ENCODE measurements at places on chromosomes 3 and 15.
A peak's percentile ranks its signal among the peaks of the same experiment; 100 is the strongest.

GRCh38 chr3:121748680-121749275 is 763 bp downstream of the GOLGB1 start:
- H3K4me1 ChIP-seq = no peaks in the 10 kb centered on the region
- H3K4me3 ChIP-seq = no peak overlapping the region
- peaks cover 30% of the 10 kb centered on the region for H3K27me3 ChIP-seq

- no peak for DNase-seq
- H3K4me1 ChIP-seq = peaks cover 10% of the 10 kb centered on the region
- peaks cover 5% of the 10 kb centered on the region for H3K36me3 ChIP-seq
- H3K27ac ChIP-seq = no peak overlapping the region
- H3K27me3 ChIP-seq = no peaks in the 10 kb centered on the region
These were observed 39.7 kb upstream of the GADL1 start for GRCh38 chr3:30934208-30934550.

DNA sequence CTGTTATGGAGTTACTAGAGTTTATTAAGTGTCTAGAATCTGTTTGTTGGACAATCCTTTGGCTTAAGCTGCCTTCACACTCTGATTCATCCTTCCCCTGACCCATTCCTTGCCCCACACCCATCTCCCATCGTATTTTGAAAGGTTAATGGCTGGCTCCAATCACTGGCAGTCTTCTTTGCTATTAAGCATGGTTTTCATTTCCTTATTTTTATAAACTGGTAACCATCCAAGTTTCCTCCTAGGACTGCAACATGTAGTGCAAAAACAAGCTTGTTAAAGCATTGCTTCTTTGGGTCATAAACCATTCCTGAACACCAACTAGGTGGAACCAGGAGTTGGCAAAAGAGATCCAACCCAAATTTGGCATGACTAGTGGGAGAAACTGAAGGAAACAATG is 148.4 kb downstream of the DTWD1 start:
- H3K4me3 ChIP-seq = no peak overlapping the region
- H3K27me3 ChIP-seq = no peaks in the 10 kb centered on the region
- H3K27ac ChIP-seq = no peak overlapping the region
- H3K36me3 ChIP-seq = no peaks in the 10 kb centered on the region
- no peaks in the 10 kb centered on the region for H3K4me1 ChIP-seq

DNA sequence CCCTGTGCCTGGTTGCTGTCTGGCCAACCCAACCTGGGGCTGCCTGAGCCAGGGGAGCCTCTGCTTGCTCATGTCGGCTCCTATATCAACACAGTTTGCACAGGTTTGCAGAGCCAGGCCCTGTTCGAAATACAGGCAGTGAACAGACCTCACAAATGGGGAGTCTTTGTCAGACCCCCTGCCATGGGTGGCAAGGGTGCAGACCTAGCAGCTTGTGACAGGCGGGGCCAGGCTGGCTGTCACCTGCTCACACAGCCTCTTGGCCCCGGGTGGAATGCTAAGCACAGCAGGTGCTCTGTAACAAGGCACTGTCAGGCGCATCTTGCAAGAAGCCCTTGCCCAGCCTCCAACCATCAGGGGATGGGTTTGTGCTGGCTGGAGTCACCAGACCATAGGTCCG is 47.3 kb downstream of the BDH1 start:
- H3K4me3 ChIP-seq = no peak overlapping the region
- H3K36me3 ChIP-seq = peaks cover 9% of the 10 kb centered on the region
- peaks cover 56% of the 10 kb centered on the region for H3K4me1 ChIP-seq
- no peak for DNase-seq
- no peak overlapping the region for H3K27ac ChIP-seq
- no peaks in the 10 kb centered on the region for H3K27me3 ChIP-seq

DNA sequence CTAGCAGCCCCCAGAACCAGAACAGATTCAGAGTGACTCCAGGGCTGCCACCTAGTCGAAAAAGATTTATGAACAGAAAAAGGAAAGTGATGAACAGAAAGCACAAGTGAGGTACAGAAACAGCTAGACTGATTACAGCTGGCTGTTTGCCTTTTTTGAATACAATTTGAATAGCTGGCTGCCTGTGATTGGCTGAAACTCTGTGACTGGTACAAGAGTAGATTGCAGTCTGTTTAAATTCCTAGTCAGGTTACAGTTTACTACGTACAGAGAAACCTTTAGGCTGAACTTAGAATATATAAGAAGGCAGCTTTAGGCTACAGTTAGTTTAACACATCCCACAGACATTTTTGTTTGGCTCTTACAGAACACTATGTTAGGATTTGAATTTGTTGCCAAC is 10.0 kb downstream of the CCDC13 start:
- DNase-seq = no peak
- no peak overlapping the region for H3K4me3 ChIP-seq
- H3K4me1 ChIP-seq = no peaks in the 10 kb centered on the region
- no peaks in the 10 kb centered on the region for H3K36me3 ChIP-seq

DNA sequence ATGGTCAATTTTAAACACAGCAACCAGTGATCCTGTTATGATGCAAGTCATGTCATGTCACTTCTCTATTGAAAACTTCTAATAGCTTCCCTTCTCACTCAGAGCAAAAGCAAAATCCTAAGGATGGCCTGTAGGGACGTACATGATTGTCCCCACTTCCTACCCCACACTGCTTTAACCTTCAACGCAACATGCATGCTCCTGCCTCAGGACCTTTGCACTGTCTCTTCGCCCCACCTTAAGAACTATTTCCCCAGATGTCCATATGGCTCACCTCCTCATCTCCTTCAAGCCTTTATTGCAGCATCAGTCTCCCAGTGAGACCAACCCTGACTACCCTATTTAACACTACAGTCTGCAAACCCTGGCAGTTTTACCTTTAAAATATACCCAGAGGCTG is 214.1 kb upstream of the CHRM5 start:
- no peaks in the 10 kb centered on the region for H3K4me1 ChIP-seq
- H3K27me3 ChIP-seq = peaks cover 10% of the 10 kb centered on the region
- DNase-seq = no peak
- peaks cover 13% of the 10 kb centered on the region for H3K36me3 ChIP-seq

DNA sequence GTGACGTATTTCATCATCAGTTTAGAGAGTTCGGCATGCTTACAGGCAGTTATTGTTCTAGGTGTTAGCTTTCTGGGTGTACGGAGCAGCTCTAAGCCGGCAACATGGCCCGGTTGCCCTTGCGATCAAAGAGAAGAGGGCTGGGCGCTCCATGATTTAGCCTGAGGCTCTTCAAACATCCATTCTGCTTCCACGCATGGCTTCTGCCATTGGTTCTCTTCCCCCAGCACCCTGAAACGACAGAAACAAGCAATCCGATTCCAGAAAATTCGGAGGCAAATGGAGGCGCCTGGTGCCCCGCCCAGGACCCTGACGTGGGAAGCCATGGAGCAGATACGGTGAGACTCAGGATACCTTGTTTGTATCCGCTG is 574 bp downstream of the NGRN start:
- H3K36me3 ChIP-seq = peaks cover 34% of the 10 kb centered on the region
- H3K4me1 ChIP-seq = peaks cover 54% of the 10 kb centered on the region
- DNase-seq = peak; percentile 29
- H3K4me3 ChIP-seq = peak overlapping the region; percentile 97
- H3K27ac ChIP-seq = peak overlapping the region; percentile 98

- no peaks in the 10 kb centered on the region for H3K4me1 ChIP-seq
- no peak overlapping the region for H3K4me3 ChIP-seq
- no peak overlapping the region for H3K27ac ChIP-seq
- no peak for DNase-seq
- H3K27me3 ChIP-seq = no peaks in the 10 kb centered on the region
These were observed 85.3 kb downstream of the DPH6 start for GRCh38 chr15:35460616-35461015.

DNA sequence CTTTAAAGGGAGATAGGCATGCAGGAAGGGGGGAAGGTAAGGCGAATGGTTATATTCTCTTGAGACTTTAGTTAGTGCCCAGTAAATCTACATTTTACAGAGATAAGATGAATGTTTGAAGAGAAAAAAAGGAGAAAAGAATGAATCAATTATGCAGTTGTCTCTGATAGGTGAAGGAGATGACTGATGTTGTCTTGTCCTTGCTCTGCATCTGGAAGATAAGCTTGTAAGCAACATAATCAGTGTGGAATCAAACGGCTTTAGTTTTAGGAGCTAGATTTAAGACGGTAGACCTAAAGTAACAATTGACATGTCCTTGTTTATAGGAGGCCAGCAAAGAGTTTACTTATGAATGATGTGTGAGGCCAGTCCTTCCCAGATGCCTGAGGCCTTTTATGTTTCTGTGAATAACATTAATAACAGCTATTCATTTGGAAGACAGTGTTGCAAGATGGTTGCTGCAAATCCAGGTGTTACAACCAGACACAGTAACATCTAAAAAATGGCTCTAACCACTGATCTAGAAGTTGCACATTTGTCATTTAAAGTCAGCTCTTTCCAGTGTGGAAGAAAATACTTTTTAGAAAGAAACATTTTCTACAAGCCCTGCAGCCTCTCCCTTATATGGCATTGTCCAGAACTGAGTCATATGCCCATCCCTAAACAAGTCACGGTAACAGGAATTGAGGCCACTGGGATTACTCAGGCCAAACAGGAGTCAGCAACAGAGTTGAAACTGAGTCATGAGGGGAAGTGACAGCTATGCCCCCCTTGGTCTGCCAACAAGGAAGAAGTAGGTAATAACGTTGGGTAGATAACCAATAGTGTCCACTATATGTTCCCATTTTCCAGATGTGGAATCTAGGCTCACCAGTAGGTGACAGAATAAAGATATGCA is 77.5 kb upstream of the FBN1 start:
- no peak overlapping the region for H3K27ac ChIP-seq
- H3K27me3 ChIP-seq = peaks cover 4% of the 10 kb centered on the region
- no peak overlapping the region for H3K4me3 ChIP-seq
- no peak for DNase-seq
- H3K36me3 ChIP-seq = peaks cover 6% of the 10 kb centered on the region

- H3K27ac ChIP-seq = no peak overlapping the region
- H3K27me3 ChIP-seq = no peaks in the 10 kb centered on the region
- no peak for DNase-seq
- no peak overlapping the region for H3K4me3 ChIP-seq
These were observed 16.0 kb upstream of the CCR2 start for GRCh38 chr3:46337911-46338310.

DNA sequence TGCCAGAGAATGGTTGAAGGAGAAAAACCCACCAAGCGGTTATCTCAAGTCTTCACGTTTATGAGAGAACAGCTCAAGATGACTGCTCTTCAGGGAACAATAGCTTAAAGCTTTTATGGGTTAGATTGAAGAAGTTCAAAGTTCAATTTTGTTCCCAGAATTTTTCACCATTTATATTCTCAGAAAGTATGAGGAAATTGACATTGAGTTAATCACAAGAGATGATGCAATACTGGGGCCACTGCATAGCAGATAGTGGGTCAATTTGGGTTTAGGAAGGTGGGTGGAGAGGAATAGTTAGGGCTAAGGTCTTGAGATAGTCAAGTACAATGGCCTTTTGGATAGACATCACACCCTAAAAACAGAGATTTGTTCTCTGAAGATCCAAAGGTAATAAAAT is 539.3 kb downstream of the SQOR start:
- H3K27me3 ChIP-seq = no peaks in the 10 kb centered on the region
- no peak for DNase-seq
- H3K4me1 ChIP-seq = no peaks in the 10 kb centered on the region

DNA sequence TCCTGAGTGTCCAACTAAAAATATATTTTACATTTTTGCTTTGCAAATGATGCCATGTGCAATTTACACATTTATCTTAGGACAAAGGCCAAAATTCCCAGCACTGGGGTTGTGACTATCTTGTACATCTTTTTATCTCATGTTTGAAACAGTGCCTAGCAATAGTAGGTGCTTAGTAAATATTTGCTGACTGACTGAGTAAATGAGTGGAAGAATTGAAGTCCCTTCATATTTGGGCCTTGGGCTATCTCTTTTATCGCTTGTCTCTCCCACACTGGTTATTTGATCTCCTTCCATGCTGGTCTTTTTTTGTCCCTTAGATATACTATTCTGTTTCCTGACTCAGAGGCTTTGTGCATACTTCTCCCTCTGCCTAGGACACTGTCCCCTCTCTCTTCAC is 213.1 kb upstream of the GOLGA6L4 start:
- H3K27me3 ChIP-seq = peaks cover 25% of the 10 kb centered on the region
- no peaks in the 10 kb centered on the region for H3K36me3 ChIP-seq
- no peak overlapping the region for H3K27ac ChIP-seq
- no peaks in the 10 kb centered on the region for H3K4me1 ChIP-seq

DNA sequence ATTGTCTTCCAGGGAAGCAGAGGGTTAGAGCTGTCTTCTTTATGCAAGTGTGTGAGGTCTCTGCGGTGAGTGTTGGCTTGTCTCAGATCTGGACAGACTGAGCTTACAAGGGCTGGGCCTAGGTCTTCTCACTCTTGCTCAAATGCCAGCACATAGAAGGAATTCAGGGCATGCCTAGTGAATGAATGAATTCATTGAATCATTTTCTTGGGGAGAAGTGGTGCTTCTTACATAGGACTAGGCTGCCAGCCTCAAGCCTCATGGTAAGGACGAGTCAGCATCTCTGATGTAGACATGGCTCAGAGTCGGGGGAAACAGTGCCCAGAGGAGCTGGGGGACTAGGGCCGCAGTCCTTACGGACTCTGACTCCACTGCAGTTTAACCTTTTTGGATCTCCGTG is 17.2 kb downstream of the MKRN2 start:
- no peak overlapping the region for H3K4me3 ChIP-seq
- H3K4me1 ChIP-seq = no peaks in the 10 kb centered on the region
- H3K27ac ChIP-seq = no peak overlapping the region

DNA sequence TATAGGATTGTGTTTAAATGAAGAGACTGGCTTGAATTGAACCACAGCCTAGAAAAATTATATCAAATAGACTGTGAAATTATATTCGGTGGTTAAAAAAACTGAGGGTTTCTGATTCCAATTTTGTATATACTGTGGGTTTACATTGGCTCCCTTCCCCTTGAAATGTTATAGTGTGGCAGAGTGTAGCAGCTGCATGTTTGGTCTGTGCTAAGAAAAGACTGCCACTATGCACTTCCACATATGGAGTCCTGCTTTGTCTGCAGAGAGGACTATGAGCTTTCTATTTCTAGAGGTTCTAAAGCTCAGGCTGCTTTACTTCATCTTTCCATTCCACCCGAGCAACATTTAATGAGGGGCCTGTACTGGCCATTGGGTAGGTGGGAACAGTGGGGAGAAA is 112.3 kb downstream of the P3H2 start:
- DNase-seq = no peak
- no peak overlapping the region for H3K27ac ChIP-seq
- H3K4me3 ChIP-seq = no peak overlapping the region
- no peaks in the 10 kb centered on the region for H3K27me3 ChIP-seq
- H3K36me3 ChIP-seq = no peaks in the 10 kb centered on the region
- H3K4me1 ChIP-seq = peaks cover 45% of the 10 kb centered on the region

- no peaks in the 10 kb centered on the region for H3K4me1 ChIP-seq
- H3K4me3 ChIP-seq = no peak overlapping the region
- peaks cover 29% of the 10 kb centered on the region for H3K27me3 ChIP-seq
- no peaks in the 10 kb centered on the region for H3K36me3 ChIP-seq
These were observed 215.3 kb downstream of the FAM43A start for GRCh38 chr3:194900854-194901522.

GRCh38 chr3:184378651-184379357 is 797 bp upstream of the THPO start:
- peaks cover 39% of the 10 kb centered on the region for H3K4me1 ChIP-seq
- peaks cover 7% of the 10 kb centered on the region for H3K36me3 ChIP-seq

- H3K36me3 ChIP-seq = no peaks in the 10 kb centered on the region
- H3K4me3 ChIP-seq = no peak overlapping the region
- H3K27me3 ChIP-seq = peaks cover 31% of the 10 kb centered on the region
- no peak overlapping the region for H3K27ac ChIP-seq
These were observed 45.8 kb upstream of the TRA2B start for GRCh38 chr3:185983495-185984141.

All from nephron progenitor cell (in vitro differentiated cells).